ENCODE measurements at places on chromosomes 4 and X.

DNA sequence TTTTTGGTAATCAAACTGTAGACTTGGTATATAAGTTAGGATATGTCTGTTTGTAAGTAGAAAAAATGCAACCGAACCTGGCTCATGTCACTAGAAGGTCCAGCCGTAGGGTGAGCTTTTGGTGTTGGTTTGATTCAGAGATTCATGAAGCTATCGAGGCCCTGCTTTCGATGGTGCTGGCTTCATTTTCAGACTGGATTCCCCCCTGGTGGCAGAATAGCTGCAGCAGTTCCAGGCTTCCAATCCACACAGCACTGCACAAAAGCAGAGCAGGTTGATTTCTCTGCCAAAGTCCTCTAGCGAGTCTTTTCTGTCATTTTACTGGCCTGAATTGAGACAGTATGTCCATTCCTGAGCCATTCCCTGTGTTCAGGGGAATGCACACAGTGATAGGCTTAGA, 33.1 kb downstream of the PDK3 start:
- DNase-seq, result no peak

DNA sequence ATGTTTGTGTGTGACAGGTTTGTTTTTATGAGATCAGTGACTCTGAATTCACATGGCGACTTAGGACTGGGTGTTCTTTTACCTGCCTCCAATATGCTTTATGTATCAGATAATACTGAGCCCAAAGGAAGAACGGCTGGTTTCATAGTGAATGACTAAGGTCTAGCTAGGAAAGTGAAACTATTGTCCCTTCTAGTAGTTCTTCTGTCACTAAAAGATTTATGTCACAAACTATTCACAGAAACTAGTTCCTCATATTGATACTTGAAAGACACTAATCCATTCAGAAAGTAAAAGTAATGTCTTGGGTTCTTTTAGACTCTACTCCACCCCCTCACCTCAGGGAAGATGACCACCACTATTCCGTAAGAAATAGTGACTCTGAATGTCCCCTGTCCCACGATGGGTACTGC, 81.7 kb downstream of the EGF start:
- DNase-seq, result peak; percentile 33

- peak; percentile 32 for DNase-seq
Observed at GRCh38 chrX:1592470-1593142, 1.2 kb downstream of the AKAP17A start.

DNA sequence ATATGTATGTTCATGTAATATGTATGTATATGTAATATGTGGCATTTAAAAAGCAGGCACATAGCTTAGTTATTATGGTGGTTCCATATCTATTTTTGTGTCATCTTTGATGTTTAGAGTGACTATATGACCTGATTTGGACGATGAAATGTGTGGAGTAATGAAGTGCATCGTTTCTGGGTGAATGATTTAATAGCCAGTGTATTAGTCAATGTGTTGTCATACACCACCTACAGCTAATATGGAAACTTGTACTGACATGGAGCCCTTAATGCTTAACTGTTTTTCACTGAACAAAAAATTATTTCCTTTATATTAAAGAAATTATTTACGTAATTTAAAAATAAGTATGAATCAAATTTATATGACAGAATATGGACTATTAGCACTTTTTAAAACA, 292.3 kb upstream of the FSTL5 start:
- DNase-seq, result no peak

DNA sequence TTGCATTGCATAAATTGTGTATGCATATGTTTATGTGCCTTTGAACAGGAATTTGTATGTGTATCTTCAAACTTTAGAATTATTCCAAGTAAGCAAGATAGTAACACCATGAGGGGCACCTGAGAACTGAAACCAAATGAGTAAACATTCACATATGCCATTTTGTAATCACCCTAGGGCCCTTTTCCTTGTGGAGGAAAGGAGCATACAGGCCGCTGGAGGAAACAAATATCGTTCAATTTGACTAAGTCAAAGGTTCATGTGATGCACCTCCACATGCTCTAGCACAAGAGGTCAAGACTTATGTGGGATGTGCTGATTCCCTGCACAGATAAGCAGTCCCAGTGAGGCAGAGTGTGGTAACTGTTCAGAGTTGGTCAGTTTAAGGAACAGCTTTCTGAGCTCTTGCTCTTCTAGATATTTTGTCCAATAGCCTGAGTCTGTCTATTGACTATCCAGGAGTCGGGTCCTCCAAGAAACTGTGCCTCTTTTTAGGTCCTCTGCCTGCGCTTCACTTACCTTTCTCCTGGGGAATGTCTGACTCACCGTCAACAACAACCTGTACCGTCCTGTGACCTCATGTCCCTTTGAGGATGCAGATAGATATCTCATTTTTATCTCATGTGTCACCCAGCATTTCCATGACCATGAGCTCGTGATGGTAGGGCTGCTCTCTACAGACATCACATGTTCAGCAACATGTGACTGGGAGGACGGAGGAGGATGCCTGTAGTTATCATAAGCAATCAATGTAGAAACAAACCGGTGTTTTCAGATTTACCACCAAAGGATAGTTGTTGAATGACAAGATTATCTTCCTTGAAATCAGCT, 196.9 kb downstream of the NWD2 start:
- no peak for DNase-seq

DNA sequence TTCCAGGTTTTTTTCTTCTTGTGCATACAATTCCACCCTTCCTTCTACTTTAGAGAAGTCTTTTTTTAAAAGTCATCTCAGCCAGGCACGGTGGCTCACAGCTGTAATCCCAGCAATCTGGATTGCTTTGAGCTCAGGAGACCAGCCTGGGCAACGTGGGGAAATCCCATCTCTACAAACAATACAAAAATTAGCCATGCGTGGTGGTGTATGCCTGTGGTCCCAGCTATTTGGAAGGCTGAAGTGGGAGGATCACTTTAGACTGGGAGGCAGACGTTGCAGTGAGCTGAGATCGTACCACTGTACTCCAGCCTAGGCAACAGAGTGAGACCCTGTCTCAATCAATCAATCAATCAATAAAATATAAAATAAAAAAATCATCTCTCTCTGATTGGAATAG, 14.8 kb downstream of the ELOVL6 start:
- no peak for DNase-seq

GRCh38 chr4:123588631-123589241, 192.1 kb downstream of the SPRY1 start:
- DNase-seq, result peak; percentile 8

GRCh38 chrX:29541038-29541437, 674.3 kb upstream of the MAGEB2 start:
- DNase-seq, result no peak

- DNase-seq, result peak; percentile 13
Observed at GRCh38 chr4:54440394-54441136, 211.5 kb downstream of the PDGFRA start.

DNA sequence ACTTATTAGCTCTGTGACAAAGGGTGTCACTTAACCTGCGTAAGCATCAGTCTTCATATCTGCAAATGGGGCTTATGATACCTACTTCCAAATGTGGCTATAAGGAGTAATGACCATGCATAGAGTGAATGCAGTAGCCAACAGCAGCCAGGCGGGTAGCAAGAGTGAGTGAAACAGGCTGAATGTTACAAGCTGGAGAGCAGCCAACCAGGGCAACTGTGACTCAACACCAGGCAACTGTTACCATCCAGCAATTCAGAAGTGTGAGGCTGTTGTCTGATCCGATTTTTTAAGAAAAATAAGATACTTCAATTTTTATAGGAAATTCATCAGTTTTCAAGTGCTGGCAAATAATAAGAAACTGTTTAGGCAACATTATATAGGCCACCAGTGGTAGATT, 270.2 kb upstream of the TAPT1 start:
- DNase-seq, result no peak

DNA sequence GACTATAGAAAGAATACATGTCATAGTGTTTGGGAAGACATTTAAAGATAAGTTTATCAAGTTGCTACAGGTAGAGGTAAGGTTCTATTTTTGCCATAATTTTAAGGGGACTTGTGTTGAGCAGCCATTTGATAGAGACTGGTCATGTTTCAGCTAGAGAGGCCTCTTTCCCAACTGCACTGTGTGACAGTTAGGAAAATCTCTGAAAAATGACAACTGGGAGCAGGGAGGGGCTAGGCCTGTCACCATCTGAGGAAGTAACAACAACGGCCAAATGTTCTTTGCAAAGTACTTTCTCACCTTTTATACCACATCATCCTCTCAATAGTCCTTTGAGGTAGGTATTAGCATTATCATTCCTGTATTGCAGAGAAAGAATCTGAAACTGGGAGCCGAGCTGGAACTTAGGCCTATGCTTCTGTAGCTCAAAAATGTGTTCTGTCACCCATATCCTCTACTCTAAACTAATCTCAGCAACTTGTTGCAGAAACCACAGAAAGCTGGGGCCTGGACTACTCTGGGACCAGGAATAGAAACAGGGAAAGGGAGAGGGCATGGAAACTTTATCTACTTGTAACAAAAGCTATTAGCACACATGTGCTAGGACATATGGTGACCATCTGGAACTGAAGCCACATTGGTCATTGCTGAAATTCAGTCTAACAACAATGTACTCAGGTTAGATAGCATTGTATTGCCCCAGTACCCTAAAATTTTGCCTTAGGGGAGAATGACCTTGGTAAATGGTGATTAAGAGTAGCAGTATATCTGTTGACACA, 198.9 kb downstream of the MID1IP1 start:
- no peak for DNase-seq

- peak; percentile 6 for DNase-seq
Observed at GRCh38 chr4:108683479-108683878, 33.1 kb downstream of the OSTC start.

DNA sequence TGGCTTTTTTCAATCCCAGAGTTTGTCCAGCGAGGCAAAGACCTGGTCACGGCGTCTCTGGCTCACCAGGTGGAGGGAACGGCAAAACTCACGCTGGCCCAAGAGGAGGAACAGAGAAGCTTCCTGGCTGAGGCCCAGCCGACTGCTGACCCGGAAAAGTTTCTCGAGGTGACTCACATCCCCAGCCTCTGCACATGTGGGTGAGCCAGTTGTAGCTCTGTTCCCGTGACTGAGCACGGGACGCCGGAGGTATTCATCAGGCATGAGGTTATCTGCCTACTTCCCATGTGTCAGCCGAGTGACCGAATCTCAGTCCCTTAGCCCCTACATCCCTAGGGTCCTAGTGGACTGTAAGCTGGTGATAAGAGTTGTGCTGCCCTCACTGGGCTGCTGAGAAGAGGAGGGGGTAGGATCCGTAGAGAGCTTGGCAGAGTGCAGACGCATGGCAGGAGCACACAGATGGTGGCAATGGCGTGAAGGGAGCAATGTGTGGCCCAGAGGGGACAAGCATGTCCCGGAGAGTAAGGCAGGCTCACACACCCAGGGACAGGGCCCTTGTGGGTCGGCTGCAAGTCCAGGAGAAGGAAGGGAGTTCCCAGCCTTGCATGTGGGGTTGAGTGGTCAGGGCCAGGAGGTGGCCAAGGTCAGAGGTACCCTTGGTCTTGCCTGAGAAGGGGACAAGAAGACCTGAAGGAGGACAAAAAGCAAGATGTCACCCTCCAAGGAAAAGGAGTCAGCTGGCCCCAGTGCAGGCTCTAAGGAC, 42.9 kb downstream of the EVC start:
- no peak for DNase-seq

Measured in activated CD4-positive, alpha-beta T cell treated with anti-CD3 and anti-CD28 coated beads, Interleukin-2, amount 50 U/mL, for 16 hours (primary cell).